T-helper 17 cell (primary cell): ENCODE measurements at places on chromosomes 16 and 17.

DNA sequence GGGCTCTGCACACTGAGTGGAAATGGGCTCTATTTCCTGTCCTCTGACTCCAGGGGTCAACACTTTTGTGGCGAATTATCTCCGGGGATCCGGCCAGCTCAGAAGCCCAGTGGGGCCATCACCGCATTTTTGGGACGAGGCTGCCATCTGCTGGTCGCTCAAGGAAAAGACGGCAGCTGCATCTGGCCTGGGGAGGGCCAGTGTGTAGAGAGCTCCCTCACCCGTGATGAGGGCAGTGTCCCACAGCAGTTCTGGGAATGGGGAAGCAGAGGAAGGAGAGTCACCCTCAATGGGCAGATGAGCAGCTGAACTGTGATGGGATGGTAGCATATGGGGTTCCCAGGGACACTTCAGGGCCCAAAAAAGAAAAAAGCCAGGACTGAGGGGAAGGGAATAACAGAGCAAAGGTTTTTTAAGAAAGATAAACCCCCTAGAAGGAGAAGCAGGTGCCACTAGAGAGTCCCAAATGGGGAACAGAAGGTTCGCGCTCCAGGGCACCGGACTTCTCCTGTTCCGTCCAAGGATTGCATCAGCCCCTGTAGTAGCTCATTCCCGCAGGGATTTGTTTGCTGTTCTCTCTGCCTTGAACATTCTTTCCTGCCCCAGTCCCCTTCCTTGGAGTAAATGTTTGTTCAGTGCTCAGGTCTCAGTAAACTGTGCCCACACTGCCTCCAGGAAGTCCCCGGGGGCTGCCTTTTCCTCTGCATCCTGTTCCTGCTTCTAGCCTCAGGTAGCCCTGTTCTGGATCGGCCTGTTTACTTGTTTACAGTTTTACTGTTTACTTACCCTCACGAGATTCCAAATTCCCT lies 9.3 kb upstream of the ABCC12 start:
- peak; percentile 46 for DNase-seq

- no peak for DNase-seq
These were observed 40.5 kb downstream of the LCMT1 start for GRCh38 chr16:25151996-25152395.

GRCh38 chr17:81165246-81166032 lies at the start of gene PVALEF:
TSS of gene PVALEF (plus strand) at chr17:81165507. CDS start at chr17:81181227, 15,720 bp downstream.
- no peak for DNase-seq

GRCh38 chr17:82884341-82884969 lies 44.6 kb upstream of the ZNF750 start:
- DNase-seq: no peak

GRCh38 chr17:41049110-41049509 lies 2.0 kb upstream of the KRTAP2-1 start:
- DNase-seq: no peak

- no peak for DNase-seq
These were observed 1.3 kb downstream of the C17orf99 start for GRCh38 chr17:78147315-78147998.

GRCh38 chr17:34221411-34221810 lies 33.7 kb upstream of the CCL2 start:
- DNase-seq: no peak

DNA sequence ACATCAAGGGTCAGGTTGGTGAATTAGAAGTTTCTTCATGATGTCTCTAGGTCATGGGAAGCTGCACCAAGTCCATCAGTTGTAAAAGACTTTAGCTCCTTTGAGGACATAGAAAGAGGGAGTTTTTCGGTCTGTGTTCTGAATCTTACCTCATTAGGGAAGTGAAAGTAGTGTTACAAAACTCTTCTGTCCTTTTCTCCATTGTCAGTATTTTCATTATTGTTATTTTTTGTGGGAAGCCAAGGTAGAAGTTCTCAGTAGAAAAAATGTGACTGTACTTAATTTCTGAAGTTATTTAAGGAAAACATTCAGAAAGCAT lies 24.2 kb downstream of the MAP3K3 start:
- DNase-seq: no peak

DNA sequence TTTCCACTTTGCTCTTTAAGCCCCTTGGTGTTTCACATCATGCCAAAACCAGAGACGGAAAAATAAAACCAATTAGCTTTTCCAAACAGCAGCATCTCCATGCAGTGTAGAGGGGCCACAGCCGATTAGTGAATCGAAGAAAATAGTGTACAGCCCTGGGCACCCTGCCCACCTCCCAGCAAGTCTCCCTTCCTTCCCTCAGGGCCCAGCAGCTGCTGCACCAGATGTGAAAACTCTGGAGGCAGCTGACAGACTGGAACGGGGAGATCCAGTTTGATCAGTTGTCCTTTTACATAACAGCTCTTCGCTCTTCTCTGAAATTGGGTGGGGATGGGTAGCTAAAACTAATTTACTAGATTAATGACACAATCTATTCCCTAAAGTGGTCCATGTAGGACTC lies 19.3 kb downstream of the TMEM11 start:
- DNase-seq: no peak

GRCh38 chr16:84175350-84176081 lies 11.3 kb downstream of the TAF1C start:
- DNase-seq: peak; percentile 37

GRCh38 chr16:4117250-4117578 lies 972 bp upstream of the ADCY9 start:
- no peak for DNase-seq

DNA sequence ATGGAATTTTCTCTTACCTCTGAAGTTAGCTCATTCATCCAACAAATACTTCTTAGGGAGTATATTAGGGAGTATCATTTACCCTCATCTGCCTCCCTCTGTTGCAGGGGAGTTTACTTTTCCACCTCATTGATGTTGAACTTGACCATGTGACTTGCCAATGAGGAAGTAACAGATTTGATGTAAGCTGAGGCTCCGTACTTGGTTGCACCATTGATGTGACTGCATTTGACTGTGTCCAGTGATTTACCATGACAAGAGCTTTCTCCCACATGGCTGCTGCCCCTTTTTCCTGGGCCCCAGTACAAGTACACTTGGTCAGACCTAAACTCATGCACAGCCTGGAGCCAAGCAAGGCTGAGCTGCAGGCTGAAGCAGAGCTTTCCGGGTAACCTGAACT lies 81.6 kb upstream of the HS3ST2 start:
- no peak for DNase-seq

GRCh38 chr17:28547096-28547622 lies 5.3 kb downstream of the UNC119 start:
- no peak for DNase-seq

- peak; percentile 27 for DNase-seq
These were observed 560 bp downstream of the RAI1 start for GRCh38 chr17:17681744-17682292.

DNA sequence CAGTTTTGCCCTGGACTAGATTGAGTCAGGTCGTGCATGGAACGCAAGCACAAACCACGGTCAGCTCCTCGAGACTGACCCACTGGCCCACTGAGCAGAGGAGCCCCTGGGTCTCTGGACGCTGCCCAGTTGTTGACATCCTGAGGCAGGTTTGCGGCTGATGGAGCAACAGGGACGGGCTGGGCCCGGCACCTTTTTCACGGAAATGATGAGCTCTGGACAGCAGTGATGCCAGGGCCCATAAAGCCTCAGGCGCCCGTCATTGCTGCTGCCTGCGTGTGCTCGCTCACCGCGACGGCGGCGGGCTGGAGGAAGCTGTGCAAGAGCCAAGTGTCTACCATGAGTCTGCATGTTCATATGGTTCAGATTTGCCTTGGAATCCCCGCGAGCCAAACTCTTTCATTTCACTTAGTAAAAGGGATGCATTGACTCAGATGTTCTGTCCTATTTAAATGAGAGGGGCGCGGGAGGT lies 30.8 kb upstream of the CRISPLD2 start:
- no peak for DNase-seq

GRCh38 chr17:16354585-16354984 lies 1.3 kb upstream of the CENPV start:
- DNase-seq: no peak

DNA sequence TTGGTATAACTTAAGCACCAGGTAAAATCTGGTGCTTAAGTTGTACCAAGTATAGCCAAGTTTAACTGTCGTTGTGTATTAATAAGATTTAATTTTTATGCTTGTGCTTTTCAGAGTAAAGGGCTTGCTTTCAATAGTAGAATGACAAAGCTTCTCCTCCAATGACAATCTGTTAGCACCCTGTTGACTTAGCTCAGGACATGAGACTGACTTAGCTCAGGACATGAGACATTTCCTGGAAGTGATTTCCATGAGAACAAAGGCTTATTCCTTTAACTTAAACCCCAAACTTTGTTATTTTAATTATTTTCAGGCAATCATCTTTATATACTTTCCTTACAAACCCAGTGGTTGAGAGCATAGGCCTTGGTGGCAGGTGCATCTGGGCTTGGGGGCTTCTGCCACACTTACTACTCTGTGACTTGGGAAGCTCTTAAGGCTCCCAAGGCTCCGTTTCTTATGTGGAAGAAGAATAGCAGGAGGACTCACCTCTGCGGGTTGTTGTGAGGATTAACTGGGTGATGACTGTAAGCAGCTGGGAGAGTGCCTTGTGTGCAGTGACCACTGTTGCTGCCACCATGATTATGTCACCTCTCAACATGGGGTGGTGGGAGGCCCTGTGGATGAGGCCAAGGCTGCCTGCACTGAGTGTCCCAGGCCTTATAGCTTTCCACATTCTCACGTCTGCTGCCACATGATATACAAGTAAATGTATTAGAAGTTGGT lies 59.4 kb upstream of the CMIP start:
- no peak for DNase-seq

DNA sequence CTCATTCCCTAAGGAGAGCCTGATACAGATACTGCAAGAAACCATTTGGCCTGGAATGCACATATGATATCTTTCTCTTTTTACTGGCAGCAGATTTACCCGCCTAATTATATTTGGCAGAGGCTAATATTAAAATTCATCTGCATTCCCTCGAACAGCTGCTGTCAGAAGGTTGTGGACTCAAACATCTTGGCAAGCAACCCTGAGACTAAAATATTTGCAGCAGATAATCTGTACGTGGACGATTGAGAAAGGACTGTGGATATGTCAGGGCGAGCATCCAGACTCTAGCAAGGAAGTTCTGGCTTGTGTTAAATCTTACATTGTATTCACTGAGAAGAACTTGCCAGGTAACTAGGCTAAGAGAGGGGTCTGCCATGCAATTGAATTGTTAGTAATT lies 65.2 kb downstream of the SNX20 start:
- no peak for DNase-seq

- DNase-seq: no peak
These were observed 95.1 kb downstream of the ZFHX3 start for GRCh38 chr16:72952811-72953271.

- no peak for DNase-seq
These were observed 166.3 kb downstream of the MSI2 start for GRCh38 chr17:57422574-57423164.

GRCh38 chr17:7207120-7208001 lies 12.3 kb downstream of the DLG4 start:
- no peak for DNase-seq
